ENCODE measurements at places on chromosomes 13 and 19. TPM values are rescaled to one million over a fixed set of nuclear protein-coding genes. Genes with fewer than 3 reads are reported as not detected.

ZNF554 gene
- 3.3 TPM for total RNA-seq

VSTM1 gene
- not detected for total RNA-seq

SGCG gene
- total RNA-seq: 0.10 TPM

NPAS1 gene
- 0.52 TPM for total RNA-seq

ZIC5 gene
- total RNA-seq: not detected

HPN gene
- total RNA-seq: 1.2 TPM

KCTD12 gene
- 8.7 TPM for total RNA-seq

KIR2DL3 gene
- not detected for total RNA-seq

SHD gene
- total RNA-seq: not detected

FFAR1 gene
- not detected for total RNA-seq

TMEM145 gene
- not detected for total RNA-seq

ZIM2 gene
- not detected for total RNA-seq

TNNT1 gene
- total RNA-seq: 5.9 TPM

VAV1 gene
- total RNA-seq: 0.05 TPM

CCDC194 gene
- 0.20 TPM for total RNA-seq

GPR4 gene
- total RNA-seq: under 0.01 TPM

CGB1 gene
- total RNA-seq: not detected

TSKS gene
- not detected for total RNA-seq

ZNF763 gene
- total RNA-seq: 5.0 TPM

NUDT19 gene
- 14.6 TPM for total RNA-seq

CGB2 gene
- 1.0 TPM for total RNA-seq

NCCRP1 gene
- total RNA-seq: 4.3 TPM
